ENCODE measurements at places on chromosomes 4 and X.

DNA sequence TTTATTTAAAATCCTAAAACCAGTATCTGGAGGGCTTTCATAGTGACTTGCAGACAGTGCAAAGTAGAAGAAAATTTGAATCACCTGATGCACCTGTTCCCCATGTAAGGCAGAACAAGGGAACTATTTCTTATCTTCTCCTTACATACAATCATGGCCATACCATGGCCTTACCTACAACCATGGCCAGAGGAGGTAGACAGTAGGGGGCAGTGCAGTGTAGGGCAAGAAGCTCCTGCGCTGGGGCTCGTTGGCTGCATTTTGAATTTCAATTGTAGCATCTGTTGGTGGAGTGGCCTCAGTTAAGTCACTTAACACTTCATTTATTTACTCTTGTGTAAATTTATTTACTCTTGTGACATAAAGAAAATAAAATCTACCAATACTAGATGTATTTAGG, 33.0 kb downstream of the GALNTL6 start:
- peak; percentile 17 for DNase-seq

DNA sequence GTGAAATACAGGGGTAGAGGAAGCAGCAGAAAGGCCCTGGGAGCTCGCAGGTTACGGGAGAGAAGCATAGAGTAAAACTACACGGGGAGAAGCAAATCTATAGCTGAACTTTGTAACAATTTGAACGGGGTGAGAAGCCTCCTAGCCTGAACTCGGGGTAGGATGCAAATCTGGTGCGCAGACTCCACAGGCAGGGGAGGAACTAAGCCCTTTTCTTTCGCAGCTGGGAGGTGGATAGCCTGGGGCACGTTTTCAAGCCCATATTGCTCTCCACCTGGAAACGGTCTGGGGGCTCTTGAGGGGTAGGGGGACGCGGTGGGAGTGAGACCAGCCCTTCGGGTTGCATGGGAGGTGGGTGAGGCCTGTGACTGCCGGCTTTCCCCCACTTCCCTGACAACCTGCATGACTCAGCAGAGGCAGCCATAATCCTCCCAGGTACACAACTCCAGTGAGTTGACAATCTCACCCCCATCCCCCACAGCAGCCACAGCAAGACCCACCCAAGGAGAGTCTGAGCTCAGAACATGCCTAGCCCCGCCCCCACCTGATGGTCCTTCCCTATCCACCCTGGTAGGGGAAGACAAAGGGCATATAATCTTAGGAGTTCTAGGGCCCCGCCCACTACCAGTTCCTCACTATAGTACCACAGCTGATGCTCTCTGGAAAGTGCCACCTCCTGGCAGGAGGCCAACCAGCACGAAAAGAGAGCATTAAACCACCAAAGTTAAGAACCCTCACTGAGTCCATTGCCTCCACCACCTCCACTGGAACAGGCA, 29.9 kb downstream of the SOWAHB start:
- DNase-seq = no peak

GRCh38 chr4:83605744-83606172, 69.8 kb downstream of the GPAT3 start:
- no peak for DNase-seq

DNA sequence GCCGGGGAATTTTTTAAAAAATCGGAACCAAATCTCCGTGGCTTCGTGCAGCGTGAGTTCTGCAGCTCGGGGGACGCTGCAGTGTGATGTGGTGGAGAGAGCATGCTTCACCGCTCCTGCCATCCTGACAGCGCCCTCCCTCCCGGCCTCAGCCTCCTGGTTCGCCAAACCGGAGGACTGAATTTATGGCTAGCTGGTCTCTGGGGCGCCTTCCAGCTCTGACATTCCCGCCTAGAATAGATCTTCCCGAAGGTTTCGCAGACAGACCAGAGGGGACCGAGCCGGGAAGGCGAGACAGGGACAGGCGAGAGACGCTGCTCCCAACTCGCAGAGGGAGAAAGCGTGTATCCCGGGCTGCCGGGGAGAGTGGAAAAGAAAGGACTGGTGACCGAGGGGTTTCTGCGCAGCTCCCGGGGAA, 25.9 kb downstream of the HOPX start:
- no peak for DNase-seq

GRCh38 chr4:76931576-76932276, 17.8 kb upstream of the SEPTIN11 start:
- no peak for DNase-seq

GRCh38 chr4:95764961-95765360, 74.9 kb upstream of the PDHA2 start:
- DNase-seq = no peak

DNA sequence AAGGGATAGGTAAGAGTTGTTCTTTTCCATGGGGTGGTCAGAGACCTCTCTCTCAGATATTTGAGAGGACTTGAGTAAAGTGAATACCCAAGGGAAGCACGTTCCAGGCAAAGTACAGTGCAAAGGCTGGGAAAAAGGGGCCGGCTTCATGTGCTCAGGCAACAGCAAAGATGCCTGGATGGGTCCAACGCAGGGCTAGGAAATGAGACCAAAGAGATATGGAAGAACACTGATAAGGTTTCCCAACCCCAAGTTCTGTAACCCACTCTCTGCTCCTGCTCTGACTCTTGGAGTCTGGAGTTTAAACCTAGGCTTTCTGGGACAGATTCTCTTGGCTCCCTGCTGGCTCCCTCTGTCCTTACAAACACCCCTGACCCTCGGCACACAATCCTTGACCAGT, 36.2 kb upstream of the PROM1 start:
- DNase-seq = no peak

- no peak for DNase-seq
Measured at GRCh38 chr4:84366161-84366560, 132.9 kb downstream of the NKX6-1 start.

DNA sequence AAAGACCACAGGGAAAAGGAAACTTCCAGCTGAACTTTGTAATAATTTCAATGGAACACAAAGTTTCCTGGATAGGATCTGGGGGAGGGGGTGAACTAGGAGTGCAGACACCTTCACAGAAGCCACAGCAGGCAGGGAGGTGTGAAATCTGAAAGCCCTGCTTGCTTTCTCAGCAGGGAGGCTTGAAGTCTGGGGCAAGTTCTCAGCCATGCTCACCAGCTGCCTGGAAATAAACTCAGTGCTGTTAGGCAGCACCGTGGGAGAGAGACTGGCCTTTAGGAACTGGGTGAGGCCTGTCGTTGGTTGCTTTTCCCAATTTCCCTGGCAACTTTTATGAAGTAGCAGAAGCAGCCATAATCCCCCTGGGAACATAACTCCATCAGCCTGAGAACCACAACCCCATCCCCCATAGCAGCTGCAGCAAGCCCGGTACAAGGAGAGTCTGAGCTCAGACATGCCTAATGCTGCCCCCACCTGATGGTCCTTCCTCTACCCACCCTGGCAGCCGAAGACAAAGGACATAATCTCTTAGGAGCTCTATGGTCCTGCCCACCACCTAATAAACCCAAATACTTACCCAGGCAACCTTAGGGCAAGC, 39.2 kb upstream of the NMU start:
- no peak for DNase-seq

DNA sequence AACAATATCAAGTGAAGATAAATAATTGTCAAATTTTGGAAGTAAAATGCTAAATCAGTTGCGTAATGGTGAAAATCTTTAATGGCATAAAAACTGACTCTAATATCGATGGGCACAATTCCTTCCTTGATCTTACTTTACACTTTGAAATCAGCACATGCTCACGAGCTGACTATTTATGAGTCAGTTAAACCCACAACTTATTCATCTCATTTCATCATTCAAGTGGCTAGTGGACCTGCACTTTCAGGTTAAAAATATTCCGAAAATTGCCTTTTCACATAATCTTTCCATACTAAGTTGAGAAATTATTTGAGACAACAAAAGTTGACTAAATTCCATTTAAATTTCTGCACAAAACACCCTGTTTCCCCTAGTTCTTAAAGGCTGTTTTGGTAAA, 582.1 kb upstream of the TENM3 start:
- no peak for DNase-seq

DNA sequence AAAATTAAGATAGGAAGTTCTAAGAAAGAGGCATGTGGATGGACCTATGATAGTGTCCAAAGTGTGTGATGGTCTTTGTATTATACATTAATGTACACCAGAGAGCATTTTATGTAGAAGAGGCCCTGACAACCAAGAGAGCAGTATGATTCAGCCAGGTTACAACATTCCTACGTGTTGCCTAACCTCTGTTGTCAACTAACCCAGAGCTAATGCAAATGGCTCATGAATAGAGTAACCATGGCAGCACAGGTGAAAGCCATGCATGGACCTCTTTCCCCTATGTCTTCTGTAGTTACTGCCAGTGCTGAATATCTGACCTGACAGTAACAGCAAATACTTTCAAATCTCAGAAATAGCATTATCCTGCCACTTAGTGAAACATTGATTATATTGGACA, 255.6 kb downstream of the NDST4 start:
- no peak for DNase-seq

GRCh38 chr4:26218677-26219605, 101.9 kb upstream of the RBPJ start:
- DNase-seq = no peak

GRCh38 chrX:110222497-110223257, 95.2 kb downstream of the AMMECR1 start:
- no peak for DNase-seq

- DNase-seq = no peak
Measured at GRCh38 chr4:98606894-98607293, 51.5 kb downstream of the TSPAN5 start.

DNA sequence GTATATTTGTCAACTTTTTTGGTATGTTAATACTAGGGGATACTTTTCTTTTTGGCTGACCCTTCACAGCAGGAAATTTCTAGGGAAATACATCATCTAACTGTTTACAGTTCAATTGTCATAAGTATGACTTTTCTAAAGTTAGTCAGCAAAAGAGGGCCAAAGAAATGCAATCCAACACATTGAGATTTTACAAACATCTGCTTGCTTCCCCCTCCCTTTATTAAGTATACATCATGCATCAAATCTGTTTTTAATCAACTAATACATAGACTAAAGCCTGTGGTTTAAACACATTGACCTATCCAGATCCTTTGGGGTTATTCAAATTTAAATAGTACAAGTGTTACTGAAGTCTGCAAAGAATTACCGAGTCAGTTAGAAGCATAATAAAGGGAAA, 93.9 kb downstream of the MID1 start:
- DNase-seq = no peak

DNA sequence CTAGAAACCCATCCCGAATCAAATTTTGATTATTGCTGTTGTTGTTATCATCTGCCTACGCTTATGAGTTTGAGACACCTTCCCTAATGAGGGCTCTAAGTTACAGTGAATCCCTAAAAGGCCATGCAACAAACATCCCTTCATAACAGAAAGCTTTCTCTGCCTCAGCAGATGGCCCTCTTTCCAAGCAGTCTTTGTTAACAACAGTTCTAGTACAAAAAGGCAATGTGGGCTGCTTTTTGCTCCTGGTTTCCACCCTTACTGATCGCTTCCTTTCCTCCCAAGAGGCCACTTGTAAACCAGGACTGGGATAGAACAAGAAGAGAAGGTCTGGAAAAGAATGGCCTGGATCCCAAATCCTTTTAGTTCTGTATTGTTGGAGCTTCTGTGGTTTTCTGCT, 24.2 kb downstream of the GPC4 start:
- no peak for DNase-seq

DNA sequence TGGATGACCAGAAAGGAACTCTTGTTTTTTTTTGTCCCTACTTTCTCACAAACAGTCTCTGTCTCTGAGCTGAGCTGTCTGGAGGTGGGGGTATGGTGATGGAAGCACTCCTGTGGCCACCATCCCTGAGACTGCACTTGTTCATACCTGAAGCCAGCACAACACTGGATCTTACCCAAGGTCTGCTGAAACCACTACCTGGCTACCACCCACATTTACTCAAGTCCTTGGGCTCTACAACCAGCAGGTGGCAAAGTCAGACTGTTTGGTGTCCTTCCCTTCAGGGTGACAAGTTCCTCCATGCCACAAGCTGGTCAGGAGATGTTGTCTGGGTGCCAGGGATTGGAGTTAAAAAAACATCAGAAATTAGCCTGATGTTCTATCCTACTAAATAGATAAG, 89.7 kb downstream of the NEXMIF start:
- DNase-seq = no peak

DNA sequence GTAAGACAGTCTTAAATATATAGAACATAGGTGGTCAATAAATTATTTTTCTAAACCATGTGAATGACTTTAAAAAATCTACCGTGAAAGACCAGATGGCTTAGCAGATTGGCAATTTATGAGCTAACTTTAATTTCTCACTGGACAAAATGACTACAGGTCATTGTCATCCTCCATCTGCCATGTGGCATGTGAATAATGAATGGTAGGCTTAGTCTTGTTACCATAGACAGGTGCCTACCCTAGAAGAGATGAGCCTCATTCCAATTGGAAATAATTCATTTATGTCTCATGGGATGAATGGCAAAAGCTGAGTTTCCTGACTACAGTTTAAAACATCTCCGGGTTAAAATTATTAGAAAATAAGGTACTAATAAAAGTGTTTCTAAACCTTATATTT, 1043.3 kb downstream of the FAT4 start:
- DNase-seq = no peak

DNA sequence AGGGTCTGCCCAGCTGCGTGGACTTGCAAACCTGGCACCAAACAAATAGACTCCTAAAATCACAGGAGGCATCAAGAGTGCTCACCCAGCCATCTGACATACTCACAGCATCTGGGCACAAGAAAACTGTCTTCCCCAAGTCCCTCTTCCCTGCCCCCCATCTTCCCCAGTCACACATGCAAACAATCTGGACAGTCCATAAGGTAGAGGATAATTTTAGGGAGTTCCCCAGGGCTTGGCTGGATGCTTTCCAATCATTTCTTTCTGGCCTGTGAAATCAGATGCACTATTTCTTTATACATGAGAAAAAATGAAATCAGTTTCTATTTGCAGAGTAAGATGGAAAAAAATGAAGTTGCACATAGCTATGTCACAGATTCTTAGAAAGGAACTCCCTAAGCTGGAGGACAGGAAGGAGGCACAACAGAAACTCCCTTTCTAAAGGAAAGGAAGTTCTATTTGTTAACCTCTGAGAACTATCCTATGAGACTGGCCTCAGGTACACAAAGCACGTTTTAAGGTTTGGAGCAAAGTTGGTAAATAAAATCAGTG, 342.3 kb downstream of the HNRNPD start:
- no peak for DNase-seq

Data from AG04449 (cell line).